ENCODE measurements at places on chromosomes 7 and 10.

DNA sequence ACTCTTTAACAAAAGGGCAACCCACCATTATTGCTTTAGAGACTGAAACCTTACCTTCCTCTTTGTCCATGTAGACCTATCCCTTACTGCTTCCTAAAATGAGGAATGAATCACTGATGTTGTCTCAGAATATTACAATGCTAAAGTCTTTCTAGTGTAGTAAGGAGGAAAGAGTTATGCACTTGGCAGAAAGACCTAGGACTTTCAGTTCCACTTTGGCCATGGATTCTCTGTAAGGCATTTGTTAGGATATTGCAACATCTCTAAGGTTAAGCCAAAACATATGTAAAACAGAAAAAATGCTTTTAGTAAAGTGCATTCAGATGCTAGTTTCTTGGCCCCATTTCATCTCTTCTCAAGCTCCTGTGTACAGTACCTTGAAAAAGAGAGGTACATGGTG lies 230.9 kb downstream of the PARD3 start:
- no peak for DNase-seq

- DNase-seq = no peak
These were observed 4.4 kb upstream of the FKBP9 start for GRCh38 chr7:32952876-32953275.

DNA sequence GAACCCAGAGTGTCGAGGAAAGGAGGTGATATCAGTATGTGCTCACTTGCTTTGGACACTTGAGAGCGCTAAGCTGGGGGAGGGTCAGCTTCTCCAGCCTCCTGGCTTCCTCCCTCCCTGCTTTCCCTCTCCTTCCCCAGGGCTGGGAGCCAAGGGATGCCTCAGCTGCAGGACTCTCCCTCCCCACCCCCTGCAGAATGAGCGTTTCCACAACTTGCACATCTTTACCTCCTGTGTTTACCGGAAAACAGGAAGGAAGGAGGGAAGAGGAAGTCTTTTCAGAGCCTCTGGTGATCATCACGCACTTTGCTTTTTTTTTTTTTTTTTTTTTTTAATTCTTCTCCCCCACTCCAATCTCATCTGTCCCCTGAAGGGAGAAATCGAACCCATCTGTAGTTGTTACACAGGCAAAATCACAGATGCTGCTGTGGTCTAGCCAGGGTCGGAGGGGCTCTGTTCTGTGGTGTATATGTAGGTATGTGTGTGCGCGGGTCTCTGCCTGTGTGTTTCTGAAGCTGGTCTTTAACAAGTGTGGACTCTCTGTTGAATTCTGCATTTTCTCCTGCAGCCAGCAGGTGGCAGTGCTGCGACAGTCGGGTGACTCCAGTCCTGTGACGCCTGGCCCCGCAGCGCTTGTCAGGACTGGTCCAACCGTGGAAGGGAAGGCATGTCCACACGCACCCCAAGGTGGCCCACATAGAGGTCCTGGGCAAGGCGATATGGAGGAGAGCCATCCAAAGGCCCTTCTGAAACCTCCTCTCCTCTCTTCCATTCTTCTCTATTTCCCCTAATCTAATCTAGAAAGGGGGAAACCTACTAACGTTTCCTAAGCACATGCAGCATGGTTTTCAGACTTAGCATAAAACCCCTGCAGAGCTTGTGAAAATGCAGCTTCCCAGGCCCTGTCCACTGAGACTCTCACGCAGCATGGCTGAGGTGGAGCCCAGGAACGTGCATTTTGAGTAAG lies 257.6 kb downstream of the PLXNA4 start:
- peak; percentile 76 for DNase-seq

- DNase-seq = no peak
These were observed 19.0 kb downstream of the GBF1 start for GRCh38 chr10:102264371-102264770.

GRCh38 chr7:27032839-27033238 lies 63.0 kb downstream of the HOXA1 start:
- no peak for DNase-seq

GRCh38 chr7:11650500-11650899 lies 181.5 kb downstream of the THSD7A start:
- no peak for DNase-seq

GRCh38 chr10:8057636-8058273 lies 3.3 kb downstream of the GATA3 start:
- DNase-seq = no peak

DNA sequence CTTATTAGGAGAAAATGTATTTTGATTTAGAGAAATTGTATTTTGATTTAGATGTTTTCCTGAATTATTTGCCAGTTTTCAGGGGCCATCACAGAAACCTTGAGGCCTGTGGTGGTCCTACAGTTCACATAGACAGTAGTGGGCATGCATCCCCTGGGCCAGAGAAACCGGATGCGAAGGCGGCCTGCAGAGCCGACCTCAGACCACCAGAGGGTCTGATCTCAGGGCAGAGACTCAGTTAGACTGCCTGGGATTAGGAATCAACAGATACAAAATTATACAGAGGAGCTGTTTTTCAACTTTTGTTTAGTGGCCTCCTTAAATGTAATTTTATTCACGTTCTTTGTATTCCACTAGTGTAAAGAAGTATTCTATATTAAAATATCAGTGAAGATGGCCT lies 158.4 kb downstream of the PAXIP1 start:
- no peak for DNase-seq

- DNase-seq = no peak
These were observed 231.0 kb downstream of the DIP2C start for GRCh38 chr10:458421-458851.

Data from CD4-positive, alpha-beta T cell treated with Interleukin-1 beta for 1 hour (primary cell).